Activated CD4-positive, alpha-beta T cell treated with anti-CD3 and anti-CD28 coated beads, Interleukin-2, amount 50 U/mL, for 24 hours (primary cell): ENCODE measurements at places on chromosomes 3 and 15.

DNA sequence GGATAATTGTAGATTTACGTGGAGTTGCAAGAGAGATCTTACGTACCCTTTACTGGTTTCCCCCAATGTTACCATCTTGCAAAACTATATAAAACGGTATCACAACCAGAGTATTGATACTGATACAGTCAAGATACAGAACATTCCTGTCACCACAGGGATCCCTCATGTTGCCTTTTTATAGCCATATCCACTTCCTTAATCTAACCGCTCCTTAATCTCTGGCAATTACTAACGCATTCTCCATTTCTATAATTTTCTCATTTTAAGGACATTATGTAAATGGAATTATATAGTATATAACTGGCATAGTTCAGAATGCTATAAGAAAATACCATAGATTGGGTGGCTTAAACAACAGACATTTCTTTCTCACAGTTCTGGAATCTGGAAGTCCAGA, 61.1 kb downstream of the SEC22A start:
- no peak for DNase-seq

DNA sequence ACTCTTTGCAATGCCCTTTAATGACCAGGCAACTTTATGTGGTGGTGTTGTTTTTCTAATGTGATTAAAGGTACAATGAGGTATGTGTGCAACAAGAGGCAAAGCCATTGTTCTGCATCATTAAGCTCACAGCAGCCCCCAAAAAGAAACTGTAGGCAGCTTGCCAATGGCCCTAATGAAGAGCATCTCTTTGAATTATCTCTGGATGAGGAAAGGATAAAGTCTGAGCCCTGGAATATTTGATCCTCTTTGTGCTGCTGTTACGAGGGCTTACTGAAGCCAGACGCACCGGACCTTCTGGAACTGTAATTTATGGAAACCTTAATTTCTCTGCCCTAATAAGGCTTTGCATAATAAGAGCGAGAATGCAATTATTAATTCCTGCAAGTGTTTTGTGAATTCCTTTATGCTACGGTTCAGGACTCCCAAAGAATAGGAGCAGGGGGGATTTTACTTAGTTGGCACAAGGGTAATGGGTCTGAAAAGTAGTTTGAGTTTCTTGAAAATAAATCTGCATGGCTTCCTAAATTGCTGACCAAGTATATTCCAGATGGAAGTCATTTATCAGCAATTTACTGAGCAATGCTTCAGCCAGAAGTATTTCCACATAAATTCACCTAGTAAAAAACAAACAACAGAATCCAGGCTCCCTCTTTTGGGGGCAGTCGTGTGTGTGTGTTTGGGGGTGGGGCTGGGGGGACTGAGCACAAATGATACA, 193.4 kb downstream of the PDZRN3 start:
- DNase-seq, result no peak

DNA sequence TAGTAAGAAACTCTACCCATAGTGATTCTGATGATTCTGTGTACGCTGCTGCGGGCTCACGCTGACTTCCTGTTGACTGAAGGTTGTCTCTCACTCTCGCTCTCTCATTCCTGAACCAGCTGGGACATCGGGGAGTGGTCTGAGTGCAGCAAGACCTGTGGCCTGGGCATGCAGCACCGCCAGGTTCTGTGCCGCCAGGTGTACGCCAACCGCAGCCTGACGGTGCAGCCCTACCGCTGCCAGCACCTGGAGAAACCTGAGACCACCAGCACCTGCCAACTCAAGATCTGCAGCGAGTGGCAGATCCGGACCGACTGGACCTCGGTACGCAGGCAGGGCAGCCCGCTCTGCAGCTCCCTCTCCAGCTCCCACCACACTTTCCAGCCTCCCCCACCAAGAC, 63.6 kb upstream of the NR2E3 start:
- DNase-seq, result no peak

GRCh38 chr15:100687582-100688141, 85.3 kb downstream of the ASB7 start:
- no peak for DNase-seq

- DNase-seq, result no peak
Measured at GRCh38 chr3:42736081-42736480, 33.5 kb upstream of the HHATL start.

GRCh38 chr3:94076055-94076454, 13.2 kb downstream of the NSUN3 start:
- DNase-seq, result no peak
